NCI-H2081 treated with DMSO at 0.1 percent for 48 hours (cell line): ENCODE measurements at places on chromosomes 12 and 14.

DNA sequence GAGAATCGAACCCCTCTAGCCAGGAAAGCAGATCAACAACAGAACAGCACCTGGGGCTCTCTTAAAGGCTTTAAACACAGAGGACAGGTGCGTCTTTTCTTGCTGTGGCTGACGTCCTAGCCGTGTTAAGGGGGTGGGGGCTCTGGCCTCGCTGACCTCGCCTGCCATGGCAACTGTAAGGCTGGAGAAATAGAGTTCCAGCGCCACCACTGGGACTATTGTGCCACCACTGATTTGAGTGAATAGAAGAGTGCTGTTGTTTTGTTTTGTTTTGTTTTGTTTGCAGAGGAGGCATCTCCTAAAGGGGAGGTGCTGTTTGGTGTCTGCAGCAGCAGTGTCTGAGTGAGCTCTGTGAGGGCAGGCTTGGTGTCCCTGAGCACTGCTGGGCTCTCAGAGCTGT lies 34.2 kb upstream of the PRMT8 start:
- no peak for DNase-seq

DNA sequence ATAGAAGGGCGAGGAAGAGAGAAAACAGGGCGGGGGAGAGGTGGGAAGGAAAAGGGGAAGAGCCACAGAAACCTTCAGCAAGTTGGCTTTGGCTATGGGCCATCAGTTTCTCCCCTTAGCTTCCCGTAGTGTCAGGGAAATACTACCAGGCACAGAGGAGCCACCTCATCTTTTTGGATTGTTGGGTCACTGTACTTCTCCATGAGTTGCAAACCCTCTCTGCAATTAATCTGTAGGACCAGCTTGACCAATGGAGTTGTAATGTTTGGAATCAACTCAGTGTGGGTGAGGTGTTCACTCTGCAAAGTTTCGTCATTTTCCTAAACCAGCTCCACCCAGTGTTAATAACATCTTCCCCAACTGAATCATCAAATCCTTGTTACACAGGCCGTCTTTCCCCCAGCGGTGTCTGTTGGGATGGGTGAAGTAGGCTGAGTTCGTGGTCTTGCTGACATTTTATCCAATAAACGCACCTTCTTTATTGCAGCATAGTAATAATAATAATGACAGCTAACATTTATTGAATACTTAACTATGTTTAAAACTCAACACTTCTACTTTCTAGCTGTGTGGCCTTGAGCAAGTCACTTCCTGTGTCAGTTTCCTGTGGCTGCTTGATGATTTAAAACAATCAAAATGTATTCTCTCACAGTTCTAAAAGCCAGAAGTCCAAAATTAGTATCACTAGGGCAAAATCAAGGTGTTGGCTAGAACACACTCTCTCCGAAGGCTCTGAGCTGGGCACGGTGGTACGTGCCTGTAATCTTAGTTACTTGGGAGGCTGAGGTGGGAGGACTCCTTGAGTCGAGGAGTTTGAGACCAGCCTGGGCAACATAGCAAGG lies 8.1 kb upstream of the GLTP start:
- DNase-seq: no peak

GRCh38 chr14:25041898-25042297 lies 8.0 kb downstream of the STXBP6 start:
- peak; percentile 40 for DNase-seq

DNA sequence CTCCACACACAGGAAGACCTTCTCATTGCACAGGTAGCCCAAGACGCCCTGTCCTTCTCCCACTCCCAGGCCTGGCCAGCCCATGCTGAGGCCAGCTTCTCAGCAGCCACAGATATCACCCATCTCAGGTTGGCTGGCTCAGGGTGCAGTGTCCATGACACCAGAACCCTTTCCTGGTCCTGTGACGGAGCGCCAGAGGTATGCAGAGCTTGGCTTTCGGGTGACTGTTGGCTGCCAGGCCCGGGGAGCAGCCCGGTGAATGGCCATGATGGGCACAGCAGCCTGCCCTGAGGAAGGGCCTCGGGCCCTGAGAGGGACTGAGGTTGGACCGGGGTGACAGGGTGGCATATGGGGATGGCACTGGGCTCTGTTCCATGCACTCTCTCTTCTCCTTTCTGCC lies 173.4 kb downstream of the TSPAN9 start:
- DNase-seq: no peak

DNA sequence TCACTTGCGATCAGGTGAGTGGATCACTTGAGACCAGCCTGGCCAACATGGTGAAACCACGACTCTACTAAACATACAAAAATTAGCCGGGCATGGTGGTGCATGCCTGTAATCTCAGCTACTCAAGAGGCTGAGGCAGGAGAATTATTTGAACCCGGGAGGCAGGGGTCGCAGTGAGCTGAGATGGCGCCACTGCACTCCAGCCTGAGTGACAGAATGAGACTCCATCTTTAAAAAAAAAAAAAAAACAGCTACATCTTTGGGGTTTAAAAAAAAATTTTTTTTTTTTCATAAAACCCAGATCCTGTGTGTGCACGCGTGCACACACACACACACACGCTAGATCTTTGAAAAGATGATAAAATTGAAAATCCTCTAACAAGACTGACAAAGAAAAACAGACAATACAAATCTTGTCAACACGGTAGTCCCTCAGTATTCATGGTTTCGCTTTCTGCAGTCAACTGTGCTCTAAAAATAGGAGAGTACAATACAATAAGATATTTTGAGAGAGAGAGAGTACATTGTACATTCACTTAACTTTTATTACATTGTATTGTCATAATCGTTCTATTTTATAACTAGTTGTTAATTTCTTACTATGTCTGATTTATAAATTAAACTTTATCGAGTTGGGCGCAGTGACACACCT lies 295.3 kb upstream of the RGS6 start:
- no peak for DNase-seq

GRCh38 chr12:34397591-34398365 lies 375.5 kb downstream of the ALG10 start:
- DNase-seq: no peak

DNA sequence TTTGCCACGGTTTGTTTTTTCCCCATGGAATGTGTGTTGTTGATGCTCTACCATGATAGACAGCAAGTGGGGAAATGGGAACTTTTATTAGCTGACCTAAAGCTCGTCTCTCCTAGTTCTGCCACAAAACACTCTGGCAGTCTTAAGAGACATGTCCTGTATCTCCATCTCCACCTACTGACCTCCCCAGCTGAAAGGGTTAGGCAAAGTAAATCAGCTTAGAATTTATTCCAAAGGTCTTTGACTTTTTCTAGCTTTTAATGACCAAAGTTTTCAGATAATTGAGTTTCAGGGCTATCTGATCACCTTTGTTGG lies 9.4 kb upstream of the ADIPOR2 start:
- no peak for DNase-seq

- no peak for DNase-seq
Measured at GRCh38 chr14:80385336-80385735, 174.0 kb upstream of the DIO2 start.

GRCh38 chr12:131835616-131836171 lies 7.5 kb downstream of the MMP17 start:
- no peak for DNase-seq

GRCh38 chr12:92547420-92547819 lies 155.4 kb upstream of the PLEKHG7 start:
- no peak for DNase-seq
